ENCODE measurements at places on chromosomes 16 and 17.

GRCh38 chr17:348692-349425 lies 3.7 kb downstream of the RPH3AL start:
- DNase-seq = no peak

GRCh38 chr17:30212750-30213149 lies 22.7 kb downstream of the SLC6A4 start:
- DNase-seq = no peak

- no peak for DNase-seq
These were observed 3.7 kb upstream of the VAT1L start for GRCh38 chr16:77784441-77785372.

DNA sequence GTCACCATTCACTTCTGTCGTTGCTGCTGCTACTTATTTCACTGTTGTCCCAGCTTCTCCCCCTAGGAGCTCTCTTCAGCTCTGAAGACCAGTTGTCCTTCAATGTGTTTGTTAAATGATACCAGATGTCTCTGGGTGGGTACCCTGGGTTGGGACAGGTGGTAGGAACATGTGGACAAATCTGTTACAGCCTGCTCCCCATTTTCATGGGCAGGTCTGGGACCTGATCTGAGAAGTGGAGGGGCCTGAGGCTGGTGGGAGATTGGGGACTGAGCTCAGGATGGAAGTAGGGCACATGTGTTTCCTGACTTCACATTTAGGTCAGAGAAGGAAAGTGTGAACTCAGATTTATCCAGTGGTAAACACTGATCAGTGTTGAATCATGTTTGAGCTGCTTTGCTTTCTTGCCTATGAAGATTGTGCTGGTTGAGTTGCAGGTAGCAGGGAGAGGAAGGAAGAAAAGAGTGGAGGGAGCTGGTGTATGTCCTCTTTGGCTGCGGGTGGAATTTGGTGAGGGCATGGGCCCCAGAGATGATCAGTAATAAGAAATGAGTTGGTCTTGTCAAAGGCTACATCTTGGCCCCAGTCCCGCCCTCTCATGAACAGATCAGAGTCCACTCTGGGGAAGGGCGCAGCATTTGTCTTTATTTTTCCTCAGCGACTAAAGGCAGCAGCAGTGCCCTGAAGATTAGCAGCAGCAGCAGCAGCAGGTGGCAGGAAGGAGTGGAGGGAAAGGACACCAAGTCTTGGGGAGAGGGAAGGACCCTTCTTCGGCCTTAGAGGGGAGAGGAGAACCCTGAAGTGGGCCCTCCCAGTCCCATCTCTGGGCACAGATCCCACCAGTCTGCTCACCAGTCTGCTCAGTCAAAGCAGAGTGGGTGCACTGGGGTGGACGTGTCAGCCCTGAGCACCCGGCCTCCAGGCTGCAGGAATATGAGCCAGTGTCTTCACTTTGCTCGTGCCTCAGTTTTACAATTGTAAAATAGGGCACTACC lies 6.1 kb upstream of the EFTUD2 start:
- DNase-seq = peak; percentile 11

DNA sequence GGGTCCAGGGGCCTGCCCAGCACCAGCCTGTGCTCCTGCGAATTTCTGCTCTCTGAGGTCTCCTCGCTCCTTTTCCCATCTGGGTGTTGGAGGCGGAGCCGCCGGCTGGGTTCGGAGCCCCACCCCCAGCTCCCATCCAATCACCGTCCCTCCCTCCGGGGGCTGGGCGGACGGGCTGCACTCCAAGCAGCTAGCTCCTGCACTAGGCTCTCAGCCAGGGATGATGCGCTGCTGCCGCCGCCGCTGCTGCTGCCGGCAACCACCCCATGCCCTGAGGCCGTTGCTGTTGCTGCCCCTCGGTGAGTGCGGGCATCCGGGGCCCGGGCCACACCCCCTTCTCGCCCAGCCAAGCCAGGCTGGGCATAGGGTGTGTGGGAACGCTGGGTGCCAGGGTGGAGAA lies at the start of gene NRN1L:
Gene NRN1L, plus strand, starts transcription at position 202 of the 400 bp plus-strand sequence. Its CDS starts 19 bp downstream, at position 221.
- DNase-seq = peak; percentile 89

DNA sequence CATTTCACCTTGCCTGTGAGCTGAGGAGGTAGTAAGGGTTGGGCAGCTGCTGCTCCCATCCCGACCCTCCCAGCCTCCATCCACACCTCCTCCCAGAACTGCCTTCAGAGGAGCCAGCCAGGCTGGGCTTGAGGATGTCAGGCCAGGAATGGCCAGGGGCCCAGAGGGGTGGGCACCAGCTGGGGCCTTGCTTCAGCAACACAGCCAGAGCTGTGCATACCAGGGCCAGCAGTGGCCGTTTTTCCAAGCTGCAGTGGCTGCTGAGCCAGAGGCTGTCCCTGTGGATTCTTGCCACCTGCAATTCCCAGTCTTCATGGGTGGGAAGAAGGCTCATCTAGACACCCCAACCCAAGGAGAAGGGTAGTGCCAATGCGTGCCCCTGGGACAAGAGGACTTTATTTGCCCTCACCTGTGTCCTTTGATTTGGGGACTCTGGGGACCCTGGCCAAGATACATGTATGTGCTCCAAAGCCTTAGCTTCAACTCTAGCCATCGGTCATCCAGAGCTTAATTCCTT lies 153.4 kb upstream of the SDK2 start:
- no peak for DNase-seq

DNA sequence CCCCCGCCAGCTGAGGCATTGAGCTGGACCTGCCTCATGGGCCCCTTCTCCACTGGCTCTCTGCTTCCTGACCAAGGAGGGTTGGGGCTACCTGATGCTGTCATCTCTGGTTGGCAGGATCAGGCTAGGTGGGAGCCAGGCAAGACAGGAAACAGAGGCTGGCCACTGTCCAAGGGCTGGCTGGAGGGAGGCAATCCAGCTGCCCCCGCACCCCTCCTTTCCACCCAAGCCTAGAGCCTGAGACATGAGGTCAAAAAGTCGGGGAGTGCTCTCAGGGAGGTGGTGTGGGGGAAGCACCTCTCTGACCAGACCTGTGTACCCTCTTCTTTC lies 14.5 kb downstream of the NGFR start:
- DNase-seq = no peak

GRCh38 chr17:27624539-27624938 lies 6.4 kb upstream of the LGALS9 start:
- no peak for DNase-seq

DNA sequence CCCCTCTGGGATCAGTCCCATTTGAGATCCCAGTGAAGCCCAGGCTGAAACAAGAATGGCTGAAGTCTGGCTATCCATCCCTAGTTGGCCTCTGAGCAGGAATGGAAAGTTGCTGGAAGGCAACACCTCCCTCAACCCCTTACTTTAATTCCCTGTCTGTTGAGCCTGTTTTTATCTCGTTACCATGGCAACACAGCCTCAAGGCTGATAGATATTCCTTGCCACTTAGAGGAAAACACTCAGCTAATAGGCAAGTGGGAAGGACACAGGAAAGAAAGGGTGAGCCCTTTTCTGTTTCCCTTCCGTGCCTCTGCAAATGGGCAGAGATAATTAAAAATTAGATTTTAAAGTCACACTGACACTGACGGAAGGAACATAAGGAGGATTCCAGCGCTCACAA lies 75.5 kb upstream of the CLEC3A start:
- peak; percentile 14 for DNase-seq

DNA sequence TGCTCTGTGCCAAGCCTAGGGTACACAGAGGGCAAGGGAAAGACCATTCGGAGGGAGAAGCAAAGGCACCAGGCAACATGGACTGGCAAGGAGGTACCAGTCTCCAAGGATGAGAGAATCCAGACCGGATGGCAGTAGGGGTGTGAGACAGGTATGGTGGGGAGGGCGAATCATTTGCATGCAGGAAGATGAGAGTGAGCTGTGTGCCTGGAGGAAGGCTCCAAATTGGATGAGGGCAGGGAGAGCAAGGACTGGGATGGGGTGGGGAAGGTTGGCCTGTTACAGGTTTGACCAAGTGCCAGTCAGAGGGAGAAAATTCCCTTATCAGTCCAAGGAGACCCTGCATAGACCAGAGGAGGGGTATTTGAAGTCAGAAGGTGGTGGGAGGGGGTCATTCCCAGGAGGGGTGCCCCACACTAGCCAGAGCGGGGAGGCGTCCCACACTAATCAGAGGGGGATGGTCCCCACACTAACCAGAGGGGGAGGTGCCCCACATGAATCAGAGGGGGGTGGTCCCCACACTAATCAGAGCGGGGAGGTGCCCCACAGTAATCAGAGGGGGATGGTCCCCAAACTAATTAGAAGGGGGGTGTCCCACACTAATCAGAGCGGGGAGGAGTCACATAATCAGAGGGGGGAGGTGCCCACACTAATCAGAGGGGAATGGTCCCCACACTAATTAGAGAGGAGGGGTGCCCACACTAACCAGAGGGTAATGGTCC lies 737 bp downstream of the CANT1 start:
- no peak for DNase-seq

DNA sequence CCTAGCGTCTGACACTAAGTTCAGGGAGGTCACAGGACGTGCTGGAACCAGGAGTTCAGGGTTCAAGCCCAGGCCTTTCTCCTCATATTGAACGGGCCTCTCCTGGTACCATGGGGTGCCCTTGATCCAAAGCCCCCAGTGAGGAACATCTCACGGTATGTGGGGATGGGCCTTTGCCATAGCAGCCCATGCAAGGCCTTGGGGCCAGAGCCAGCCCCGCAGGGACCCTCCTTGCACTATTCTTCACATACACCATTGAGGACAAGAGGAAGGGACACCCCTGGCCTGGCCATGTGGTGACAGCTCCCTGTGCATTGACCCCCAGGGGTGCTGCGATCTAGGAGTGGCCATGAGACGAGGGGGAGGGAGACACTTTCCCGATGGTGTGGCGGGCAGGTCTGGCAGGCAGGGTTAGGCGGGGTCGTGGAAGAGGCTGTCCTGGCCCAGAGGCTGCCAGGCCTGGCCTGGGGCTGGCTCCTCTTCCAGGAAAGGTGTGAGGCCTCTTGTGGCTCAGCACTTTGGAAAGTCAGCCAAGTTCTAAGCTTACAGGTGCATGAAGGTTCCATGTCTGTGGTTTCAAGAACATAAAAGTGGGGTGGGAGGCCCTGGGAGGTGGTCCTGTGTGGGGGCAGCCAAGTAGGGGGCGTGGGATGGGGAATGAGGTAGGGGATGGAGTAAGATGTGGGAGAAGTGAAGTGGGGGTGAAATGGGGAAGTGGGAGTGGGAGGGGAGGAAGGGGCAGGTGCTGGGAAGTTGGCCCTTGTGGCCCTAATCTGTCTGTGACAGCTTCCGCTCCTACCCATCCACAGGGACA lies 88.7 kb upstream of the CBX4 start:
- no peak for DNase-seq

DNA sequence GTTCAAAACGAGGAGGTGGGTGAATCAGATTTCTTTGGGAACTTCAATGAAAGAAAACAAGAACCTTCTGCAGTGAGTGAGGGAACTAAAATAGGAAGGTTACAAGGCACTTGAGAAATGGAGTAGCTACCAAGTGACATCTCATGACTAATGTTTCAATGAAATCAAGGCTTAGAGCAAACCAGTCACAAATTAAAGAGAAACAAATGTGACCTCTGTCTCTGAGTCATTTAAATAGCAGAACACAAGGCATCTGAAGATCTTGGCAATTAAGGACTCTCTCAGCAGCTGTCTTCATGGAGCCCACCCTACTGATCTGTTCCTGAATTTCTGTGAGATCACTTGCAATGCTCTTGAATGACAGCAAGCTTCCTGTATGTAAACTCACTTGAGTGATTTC lies 109.5 kb downstream of the CDH11 start:
- peak; percentile 83 for DNase-seq

- no peak for DNase-seq
These were observed 5.1 kb downstream of the CLCN7 start for GRCh38 chr16:1469693-1470201.

- no peak for DNase-seq
These were observed 332.8 kb downstream of the MAF start for GRCh38 chr16:79267781-79268180.

GRCh38 chr16:27220991-27221390 lies 17.7 kb downstream of the KDM8 start:
- DNase-seq = no peak

- DNase-seq = no peak
These were observed 66.1 kb downstream of the GTF3C1 start for GRCh38 chr16:27483624-27484023.

GRCh38 chr16:88144028-88144511 lies 192.8 kb downstream of the BANP start:
- DNase-seq = no peak

DNA sequence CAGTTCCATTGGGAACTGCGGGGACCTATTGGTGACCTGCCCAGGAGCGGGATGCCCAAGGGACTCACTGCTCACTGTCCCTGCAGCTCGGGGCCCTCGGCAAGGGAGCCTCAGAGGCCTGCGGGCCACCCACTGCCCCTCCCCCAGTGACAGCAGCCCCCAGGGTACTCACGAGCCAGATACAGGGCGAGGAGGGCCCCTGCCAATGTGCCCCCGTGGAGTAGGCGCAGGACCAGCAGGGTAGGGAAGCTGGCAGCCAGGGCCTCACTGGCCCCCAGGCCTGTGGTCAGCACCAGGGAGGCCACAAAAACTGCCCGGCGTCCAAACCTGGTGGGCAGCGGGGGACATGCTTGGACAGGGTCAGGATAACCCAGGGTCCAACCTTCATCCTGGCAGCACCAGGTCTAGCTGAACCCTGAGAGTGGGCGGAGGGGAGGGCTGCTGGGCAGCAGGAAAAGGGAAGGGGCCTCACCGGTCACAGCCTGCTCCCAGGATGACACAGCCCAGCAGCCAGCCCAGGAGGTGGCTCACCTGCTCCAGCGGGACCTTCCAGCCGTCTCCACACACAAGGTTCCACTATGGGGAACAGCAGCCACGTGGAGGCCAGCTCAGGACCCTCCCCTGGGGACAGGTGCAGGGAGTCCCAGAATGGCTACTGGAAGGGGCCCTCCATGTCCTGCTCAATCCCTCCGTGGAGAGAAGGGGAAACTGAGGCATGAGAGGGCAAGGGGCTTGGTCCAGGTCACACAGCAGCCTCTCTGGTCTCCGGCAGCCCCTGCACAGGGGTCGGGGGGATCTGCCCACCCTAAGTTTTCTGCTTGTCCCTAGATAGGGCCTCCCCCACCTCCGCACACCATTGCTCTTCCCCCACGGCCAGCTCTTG lies 855 bp downstream of the SLC22A31 start:
- DNase-seq = no peak

DNA sequence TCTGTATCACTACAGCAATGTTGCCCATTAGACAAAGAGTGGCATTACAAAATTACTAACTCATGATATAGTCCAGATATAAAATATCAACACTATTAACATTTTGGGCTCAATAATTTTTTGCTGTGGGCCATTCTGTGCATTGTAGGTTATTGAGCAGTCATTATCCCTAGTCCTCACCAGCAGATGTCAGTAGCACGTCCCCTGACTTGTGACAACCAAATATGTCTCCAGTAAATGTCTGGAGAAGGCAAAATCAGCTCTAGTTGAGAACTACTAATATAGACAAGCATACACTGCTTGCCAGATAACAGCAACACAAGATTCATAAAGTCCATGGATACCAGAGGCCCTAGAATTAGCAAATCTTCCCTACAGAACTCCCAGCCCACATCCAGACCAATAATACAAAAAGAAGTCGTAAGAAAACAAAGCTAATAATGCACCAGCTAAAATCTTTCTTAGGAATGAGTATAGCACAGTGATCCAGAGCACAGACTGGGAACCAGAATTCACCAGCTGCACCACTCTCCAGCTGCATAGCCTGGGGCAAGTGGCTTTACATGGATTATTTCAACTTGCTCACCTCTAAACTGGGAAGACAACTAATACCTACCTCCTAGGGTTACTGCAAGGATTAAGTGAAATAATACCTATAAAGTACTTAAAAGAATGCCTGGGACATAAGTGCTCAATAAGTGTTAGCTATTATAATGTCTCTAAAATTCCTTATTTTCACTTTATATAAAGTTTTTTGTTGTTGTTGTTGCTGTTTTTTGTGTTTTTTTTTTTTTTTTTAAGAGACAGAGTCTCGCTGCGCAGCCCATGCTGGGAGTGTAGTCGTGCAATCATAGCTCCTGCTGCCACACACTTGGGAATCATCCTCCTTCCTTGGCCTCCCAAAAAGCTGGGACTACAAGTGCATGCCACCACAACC lies 23.7 kb downstream of the HELZ start:
- peak; percentile 33 for DNase-seq

Data from IMR-90 (cell line).